Stimulated activated CD8-positive, alpha-beta memory T cell treated with anti-CD3 and anti-CD28 coated beads, Interleukin-7, amount 100 ng/mL, for 48 hours (primary cell): ENCODE measurements at places on chromosomes 11 and 22.

GRCh38 chr11:57530215-57530595, 349 bp downstream of the TIMM10 start:
- no peak for DNase-seq

DNA sequence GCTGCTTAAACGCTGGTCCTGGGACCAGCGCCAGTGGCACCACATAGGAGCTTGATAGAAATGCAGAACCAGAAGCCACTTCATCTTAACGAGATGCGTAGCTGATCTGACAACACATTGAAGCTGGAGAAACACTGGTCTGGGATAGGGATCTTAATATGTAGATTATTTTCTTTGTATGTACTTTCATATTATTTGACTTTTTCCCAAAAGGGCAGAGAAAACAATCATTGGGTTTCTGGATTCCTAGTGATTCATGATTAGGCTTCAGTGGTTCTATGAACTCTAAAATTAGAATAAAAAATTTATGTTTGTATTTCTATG, 12.3 kb downstream of the MPEG1 start:
- DNase-seq, result no peak

DNA sequence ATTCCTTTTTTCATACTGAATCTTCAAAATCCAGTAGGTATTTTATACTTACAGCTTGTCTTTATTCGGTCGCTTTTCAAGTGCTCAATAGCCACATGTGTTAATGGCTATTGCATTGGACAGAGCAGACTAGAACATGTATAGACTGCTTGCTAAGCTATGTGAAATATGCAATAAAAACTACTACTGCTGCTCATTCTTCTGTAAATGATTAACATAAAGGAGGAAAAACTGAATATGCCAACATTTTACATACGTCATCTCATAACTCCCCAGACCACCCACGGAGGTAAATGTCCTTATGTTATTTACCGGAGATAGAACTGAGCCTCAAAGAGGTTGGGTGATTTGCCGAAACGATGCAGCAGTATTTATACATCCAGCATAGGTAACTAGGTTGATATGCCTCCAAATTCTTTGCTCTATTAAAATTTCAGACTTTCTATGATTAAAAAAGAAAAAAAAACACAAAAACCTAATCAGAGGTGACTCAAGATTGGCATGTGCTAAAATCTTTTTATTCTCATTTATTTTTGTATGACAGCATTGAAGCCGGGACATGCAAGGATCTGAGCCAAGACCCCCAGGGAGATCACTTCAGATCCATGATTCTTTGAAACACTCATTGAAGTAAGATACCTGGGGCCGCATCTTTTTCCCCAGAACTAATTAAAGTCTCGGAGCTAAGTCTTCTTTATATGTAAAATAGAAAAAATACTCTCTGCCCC, 78.5 kb upstream of the OR5AK2 start:
- DNase-seq, result no peak

DNA sequence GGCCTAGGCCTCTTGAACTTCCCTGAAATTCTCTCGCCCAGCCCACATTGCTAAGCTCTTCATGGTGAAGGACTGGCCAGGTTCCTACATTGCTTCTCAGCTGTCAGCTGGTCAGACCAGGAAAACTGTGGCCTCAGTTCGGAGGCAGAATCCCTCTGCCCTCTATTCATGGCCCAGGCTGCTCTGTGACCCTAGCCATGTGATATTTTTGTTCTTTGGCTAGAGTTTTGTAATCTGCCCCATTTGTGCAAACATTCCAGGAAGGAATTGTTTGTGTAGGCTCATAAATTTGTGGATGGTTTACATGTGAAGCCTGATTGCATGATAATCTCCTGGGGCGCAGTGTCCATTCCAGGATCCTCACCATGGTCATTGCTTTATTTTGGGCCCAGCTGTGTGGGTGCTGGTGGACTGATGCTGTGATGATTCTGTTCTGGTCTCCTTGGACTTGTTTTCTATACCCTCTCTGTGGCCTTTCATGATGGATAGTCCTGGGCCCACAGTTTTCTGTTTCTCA, 149.1 kb upstream of the E2F8 start:
- DNase-seq, result no peak

DNA sequence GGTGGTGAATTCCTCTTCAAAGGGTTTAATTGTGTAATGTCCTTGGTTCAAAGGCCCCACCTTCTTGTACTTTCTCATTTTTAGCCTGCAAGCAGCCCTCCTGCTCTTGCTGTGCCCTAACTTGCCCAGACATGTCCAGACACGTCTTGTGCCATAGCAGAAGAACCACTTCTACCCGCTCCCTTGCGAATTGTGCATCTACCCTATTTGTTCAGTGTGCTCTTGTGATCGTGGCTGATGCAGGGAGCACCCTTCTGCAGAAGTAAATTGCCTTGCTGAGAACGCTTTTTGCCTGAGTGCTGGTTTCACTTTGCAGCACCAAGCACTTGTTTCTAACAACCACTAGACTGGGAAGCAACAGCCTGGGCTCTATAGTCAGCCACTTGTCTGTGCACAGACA, 249.4 kb downstream of the SBF2 start:
- no peak for DNase-seq

DNA sequence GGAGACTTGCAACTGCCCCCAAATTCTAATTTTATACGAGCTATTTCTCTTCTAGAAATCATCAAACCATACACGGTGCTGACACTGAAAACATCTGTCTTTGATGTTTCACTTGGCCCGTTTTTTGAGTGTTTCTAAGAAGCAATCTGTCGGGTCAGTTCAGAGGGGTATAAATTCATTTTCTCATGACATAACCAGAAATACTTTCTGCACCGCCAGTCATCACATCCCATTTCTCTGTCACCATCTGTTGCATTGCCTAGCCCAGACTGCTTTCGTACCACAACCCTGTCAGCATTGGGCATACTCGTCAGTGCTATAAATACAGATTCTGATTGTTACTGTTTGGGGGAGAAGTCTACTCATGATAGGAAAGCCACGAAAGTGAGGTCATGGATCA, 63.1 kb upstream of the CCDC90B start:
- DNase-seq, result no peak

DNA sequence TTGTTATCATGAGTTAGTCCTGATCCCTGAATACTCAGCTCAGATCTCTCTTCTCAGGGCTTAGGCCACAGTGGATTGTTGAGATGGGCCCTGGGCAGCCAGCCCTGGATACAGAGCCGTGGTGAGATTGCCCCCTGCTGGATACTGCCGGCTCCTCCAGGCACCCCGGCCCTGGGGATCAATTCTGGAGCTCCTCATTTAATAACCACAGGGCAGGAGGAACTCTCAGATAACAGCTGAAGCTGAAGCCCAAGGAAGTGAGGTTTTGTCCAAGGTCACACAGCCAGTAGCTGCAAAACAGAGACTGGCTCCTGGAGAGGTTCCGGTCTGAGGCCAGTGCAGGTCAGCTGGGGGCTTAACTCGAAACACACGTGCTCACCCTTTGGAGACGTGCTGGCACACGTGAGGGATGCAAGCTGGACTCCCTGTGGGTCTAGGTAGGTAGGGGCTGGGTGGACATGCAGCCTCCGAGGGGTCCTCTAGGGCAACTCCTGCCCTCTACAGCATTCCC, 16.0 kb downstream of the USH1C start:
- DNase-seq, result peak; percentile 10

- no peak for DNase-seq
These were observed 1012.1 kb downstream of the OPCML start for GRCh38 chr11:132520199-132520598.

DNA sequence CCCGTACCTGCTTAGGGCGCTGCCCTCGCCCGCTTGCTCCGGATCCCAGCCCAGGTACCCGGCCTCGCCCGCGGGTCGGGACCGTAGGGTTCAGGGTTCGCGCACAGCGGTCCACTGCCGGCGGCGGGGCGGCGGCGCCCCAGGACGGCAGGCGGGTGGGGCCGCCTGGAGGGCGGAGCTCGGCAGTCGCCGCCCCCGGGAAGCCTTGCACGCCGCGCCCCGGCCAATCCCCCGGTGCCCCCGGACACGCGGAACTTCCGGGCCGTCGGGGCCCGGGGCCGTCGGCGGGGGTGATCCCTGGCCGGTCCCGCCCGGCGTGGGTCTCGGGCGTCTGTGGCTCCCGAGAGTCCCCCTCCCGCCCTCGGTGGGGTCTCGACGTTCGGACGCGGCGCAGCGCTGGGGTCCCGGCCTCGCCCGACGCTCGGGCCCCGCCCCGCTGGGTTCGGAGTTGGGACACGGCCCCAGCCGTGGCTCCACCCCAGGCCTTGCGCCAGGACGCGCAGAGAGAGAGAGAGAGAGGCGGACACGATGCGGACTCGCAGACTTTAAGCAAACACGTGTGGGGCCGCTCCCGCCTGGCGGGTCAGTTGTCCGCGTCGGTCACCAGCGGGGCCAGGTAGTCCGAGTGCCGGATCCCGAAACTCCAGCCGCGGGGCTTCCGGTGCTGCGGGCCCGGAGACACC, at the start of gene TYMP:
Gene TYMP, minus strand, starts transcription at position 116 of the 683 bp plus-strand sequence. CDS start 303 bp downstream, outside the sequence.
- DNase-seq, result no peak
